Activated CD4-positive, alpha-beta T cell treated with anti-CD3 and anti-CD28 coated beads for 24 hours (primary cell): ENCODE measurements at places on chromosomes 16 and 17.

DNA sequence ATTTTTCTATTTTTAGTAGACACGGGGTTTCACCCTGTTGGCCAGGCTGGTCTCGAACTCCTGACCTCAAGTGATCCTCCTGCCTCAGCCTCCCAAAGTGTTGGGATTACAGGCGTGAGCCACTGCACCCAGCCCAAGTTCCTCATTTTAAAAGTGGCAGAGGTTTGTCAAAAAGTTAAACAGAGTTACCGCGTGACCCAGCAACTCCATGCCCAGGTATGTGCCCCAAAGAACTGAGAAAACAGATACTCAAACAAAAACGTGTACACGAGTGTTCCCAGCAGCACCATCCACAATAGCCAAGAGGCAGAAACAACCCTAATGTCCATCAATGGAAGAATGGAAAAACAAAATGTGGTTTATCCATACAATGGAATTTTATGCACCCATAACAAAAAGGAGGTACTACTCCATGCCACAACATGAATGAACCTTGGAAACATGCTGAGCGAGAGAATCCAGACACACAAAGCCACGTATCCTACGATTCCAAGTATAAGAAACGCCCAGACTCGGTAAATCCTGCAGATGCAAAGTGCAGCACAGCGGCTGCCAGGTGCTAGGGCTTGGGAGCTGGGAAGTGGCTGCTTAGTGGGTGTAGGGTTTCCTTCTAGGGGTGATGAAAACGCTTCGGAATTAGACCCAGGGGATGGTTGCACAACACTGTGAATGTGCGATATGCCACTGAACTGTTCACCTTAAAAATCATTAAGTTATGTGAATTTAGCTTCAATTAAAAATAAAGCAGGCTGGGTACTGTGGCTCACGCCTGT lies 24.8 kb downstream of the ADCY9 start:
- no peak for DNase-seq

DNA sequence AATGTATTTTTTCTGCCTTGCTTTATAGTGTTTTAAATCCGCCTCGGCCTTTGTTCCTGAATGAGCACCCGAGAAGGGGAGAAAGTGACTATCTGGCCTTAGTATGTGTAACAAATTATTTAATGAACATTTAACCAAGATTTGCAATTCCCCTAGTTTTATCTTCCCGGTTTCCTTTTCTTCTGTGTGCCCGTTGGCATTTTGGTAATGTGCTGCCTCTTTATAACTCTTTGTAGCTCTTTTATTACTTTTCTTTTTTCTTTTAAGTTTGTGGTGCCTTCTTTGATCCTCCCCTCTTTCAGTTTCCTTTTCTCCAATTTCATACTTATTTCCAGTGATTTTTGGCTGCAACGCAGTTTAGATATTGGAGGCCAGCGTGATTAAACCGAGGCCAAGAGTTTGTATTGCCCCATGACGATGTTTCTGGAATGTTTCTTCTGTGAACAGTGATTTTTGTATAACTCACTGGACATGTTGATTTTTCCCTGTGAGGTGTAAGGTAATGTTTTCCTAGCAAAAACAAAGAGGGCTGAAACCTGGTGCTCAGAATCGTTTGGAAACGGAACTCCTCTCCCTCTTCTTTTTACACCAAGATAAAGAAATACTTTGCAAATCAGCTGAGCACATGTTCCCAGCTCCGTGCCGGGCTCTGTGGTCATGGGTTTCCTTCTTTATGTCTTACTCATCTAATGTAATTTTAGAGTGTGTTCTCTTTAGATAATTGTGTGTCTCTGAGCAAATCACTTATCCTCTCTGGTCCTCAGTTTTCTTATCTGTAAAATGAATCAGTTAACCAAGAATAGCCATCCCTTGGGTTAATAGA lies 344.3 kb downstream of the WWOX start:
- no peak for DNase-seq

GRCh38 chr17:42305543-42306384 lies 17.5 kb downstream of the STAT5A start:
- DNase-seq = no peak

DNA sequence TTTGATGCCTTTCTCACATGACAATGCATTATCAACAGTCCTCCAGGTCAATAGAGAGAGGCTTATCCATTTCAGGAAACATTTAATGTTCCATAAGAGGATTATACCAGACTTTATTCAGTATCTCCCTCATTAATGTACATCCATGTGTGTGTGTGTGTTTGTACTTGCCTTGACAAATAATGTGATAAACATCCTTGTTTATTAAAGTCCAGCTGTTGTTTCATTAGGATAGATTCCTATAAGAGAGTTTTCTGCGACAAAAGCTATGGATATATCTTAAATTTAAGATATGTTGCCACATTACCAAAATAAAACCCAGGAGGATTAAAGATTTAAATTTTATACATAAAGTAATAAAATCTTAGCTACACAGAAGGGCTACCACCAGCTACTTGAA lies 492.6 kb downstream of the TOX3 start:
- no peak for DNase-seq

GRCh38 chr17:55563363-55563762 lies 52.1 kb upstream of the SMIM36 start:
- no peak for DNase-seq

GRCh38 chr16:67017421-67017750 lies 11.6 kb upstream of the CBFB start:
- no peak for DNase-seq

DNA sequence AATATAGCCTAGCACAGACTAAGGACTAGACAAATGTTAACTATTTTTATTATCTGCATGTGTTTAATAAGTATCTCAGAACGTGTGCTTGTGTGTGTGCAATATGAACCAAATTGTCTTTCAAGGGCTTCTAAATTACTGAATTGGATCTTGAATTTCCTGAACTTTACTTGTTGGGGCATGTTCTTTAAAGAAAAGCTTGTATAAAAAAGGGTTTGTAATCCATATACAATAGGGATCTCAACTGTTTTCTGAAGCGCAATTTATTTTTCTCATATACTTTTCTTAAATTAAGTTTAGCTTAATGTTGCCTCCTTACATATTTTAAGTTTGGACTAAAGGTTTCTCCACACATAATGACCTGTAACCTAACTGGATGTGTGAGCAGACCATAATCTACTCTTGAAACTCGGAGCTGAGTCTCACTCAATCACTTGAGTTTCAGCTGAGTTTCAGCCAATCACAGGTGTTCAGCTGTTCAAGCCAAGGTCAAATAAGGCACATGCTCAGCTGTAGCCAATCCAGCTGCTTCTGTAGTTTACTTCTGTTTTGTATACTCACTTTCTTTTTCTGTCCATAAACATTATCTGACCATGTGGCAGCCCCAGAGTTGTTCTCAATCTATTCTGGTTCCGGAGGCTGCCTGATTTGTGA lies 72.3 kb downstream of the CDK5R1 start:
- DNase-seq = no peak

DNA sequence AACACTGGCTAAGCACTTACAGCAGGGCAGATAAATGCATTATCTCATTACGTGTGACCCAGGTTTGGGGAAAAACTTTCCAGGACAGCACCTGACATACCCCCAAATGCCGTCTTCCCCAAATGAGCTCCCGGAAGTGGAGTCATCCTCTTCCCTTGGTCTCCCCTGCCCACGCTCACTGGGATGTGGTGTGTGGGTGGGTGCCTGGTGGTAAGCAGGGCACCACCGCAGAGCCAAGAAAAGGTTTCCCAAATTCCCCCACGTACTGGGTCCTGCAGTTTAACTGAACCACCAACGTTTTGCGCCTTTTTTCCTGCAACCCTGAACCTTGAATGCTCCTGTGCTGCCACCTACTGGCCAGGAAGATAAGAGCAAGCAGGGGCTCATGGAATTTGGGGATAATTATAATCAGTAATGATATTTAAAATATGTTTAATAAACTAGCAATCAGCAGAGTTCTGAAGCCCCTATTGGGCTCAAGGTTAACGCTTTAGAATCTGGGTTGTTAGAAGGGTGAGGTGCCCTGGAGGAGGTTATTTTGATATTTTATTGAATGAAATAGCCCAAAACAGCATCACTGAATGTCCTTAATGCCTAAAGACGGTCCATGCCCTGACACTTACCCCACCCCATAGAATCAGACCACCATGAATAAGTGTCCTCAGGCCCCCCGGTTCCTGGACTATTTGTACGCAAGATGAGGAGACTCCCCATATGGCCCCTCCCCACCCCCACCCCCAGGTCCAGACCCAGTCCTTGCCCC lies 8.0 kb downstream of the SPPL2C start:
- peak; percentile 55 for DNase-seq

DNA sequence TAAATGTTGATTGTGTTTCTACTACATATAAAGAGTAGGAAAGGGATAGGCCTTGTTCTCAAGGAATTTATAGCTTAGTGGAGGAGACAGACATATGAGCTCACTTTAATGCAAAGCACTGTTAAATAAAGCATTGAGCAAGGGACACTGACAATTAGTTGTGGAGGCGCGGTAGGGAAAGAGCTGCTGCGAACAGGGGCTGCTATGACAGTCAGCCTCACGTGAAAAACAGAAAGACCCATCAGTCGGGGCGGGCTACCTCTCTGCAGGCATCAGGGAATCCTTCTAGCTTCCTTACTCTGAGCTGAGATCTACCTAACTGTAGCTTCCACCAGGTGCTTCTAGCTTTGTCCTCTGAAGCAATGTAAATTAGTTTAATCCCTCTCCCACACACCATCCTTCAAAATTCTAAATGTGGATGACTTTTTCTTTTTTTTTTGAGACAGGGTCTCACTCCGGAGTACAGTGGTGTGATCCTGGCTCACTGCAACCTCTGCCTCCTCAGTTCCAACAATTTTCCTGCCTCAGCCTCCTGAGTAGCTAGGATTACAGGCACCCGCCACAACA lies 129.9 kb upstream of the ZFHX3 start:
- no peak for DNase-seq

DNA sequence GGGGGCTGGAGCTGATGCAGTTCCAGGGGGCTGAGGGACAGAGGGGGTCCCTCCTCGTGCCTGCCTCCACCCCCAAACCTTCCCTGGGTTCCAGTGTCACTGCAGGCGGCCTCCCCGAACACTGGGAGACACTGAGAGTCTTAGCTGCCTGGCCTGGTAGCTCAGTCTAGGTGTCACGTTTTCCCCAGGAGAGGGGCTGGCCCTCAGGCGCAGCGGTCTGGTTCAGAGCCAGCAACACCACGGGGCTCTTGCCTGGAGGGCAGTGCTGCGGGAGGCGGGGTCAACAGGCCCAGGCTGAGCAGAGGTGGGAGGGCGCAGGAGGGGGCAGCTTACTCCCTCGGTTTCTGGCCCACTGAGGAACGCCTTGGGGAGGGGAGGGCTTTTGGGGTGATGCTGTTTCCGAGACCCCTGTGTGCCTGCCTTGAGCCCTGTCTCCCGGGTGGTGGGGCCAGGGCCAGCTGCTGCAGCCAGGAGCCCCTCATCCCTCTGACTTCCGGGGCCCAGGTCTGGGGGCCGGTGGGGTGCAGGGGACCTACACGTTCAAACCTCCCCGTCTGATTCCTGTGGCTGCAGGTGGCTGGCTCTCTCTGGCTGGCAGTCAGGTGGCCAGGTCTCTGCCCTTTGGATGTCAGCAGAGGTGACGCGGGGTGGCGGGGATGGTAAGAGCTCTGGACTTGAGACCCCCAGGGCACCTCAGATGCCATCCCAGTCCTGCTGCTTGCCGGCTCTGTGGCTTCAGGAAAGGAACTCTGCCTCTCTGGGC lies 89.3 kb upstream of the GSE1 start:
- no peak for DNase-seq

DNA sequence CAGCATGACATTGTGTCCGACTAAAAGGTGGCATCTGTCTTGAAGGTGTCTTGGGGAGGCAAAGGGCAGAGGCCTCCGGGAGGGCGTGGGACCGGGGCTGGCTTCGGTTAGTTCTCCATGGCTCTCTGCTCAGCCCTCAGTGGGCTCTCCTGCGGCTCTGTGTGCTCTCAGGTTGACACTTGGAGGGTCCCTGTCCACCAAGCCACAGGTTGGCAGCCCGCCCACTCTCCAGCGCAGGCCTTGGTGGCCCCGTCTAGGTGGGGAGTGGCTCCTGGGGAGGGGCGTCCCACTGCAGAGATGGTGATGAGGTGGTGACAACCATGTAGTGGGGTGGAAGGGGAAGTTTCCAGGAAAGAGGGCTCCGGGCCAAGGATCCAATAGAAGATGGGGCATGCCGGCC lies 31.6 kb downstream of the ADGRG5 start:
- DNase-seq = no peak

DNA sequence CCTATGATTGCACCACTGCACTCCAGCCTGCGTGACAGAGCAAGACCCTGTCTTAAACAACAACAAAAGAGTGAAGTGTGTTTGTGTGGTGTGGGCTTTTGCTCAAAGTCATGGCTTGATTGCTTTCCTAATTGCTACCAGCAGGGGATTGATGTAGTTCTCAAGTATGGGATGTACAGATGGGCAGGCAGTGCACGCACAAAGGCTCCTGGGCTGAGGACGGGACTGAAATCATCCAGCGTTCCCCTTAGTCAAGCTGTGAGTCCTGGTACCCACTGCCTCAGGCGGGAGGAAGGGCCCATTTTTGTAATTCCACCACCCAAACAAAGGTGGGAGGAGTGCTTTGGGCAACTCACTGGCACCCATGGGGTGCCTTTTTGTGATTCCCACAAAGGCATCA lies 47.3 kb downstream of the GDE1 start:
- DNase-seq = no peak

DNA sequence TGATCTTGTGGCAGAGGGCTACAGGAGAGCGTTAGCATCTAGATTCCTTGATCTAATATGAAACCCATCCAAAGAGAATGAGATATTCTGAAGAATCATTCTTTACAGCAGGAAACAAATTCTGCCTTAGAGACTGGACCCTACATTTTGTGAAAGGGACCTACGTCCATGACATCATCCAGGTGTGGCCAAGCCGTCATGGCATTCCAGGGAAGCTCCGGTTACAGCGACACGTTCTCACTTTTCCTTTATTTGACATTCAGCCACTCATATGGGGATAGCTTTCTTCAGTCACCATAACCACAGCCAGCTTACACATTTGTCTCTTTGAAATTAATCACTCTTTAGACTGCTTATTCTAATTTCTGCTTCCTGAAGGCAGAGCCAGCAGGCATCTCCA lies 408.1 kb downstream of the XYLT1 start:
- DNase-seq = no peak

DNA sequence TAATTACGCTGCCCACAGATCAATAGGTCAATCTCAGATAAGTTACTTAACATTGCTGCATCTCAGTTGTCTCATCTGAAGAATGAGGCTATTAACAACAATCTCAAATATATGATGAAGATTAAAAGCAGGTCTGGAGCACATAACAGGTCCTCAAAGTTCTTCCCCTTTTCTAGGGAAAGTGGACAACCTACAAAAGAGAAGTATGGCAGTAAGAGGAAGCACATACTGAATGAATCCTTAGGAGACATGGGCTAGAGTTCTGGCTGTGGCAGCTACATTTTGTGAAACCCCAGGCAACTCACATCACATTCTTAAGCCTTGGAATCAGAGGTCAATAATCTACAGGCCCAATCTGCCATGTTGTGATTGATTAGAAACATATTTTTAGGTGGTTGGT lies 180.6 kb downstream of the PCTP start:
- DNase-seq = no peak

DNA sequence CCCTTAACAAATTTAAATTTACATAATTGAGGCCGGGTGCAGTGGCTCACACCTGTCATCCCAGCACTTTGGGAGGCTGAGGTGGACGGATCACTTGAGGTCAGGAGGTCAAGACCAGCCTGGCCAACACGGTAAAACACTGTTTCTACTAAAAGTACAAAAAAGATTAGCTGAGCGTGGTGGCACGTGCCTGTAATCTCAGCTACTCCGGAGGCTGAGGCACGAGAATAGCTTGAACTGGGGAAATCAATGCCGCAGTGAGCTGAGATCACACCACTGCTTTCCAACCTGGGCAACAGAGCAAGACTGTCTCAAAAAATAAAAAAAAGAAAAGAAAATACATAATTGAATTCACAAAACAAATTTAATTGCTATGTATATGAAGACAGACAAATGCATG lies 56.3 kb upstream of the KIFC3 start:
- no peak for DNase-seq

- peak; percentile 7 for DNase-seq
These were observed 14.1 kb downstream of the CCL4 start for GRCh38 chr17:36117505-36118382.
